ENCODE measurements at places on chromosomes 5 and 9. TPM values are rescaled to one million over a fixed set of nuclear protein-coding genes. Genes with fewer than 3 reads are reported as not detected.

PCDHGA5 gene
- 3.3 TPM for total RNA-seq

CDX1 gene
- 0.29 TPM for total RNA-seq

CCDC69 gene
- total RNA-seq, result 36.0 TPM

SLC36A3 gene
- total RNA-seq, result not detected

SNCAIP gene
- total RNA-seq, result 2.4 TPM

SIGMAR1 gene
- 77.1 TPM for total RNA-seq

PTPN3 gene
- 16.2 TPM for total RNA-seq

LHX3 gene
- not detected for total RNA-seq

DAB2 gene
- 55.2 TPM for total RNA-seq

HTR1A gene
- total RNA-seq, result not detected

IFNA13 gene
- total RNA-seq, result not detected

DNA sequence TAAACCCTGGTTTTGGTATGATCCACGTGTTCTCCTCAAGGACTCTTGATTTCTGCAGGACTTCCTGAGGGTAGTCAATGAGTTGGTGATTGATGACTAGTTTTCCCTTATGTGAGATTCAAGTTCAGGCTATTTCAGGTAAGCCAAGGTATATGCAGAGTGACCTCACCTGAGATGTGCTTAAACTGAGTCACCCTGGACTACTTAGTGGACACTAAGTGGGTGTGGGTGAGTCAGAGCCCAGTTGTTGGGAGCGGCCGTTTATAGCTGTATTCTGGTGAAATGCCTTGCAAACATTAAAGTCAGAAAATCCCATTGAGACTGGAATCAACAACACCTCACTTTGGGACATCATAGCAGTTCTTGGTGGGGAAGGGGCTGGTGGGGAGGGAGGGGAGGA lies 62.9 kb downstream of the SLC28A3 start:
- DNase-seq, result no peak

GRCh38 chr9:113955076-113955752 lies 79.1 kb downstream of the ZNF618 start:
- DNase-seq, result no peak

- no peak for DNase-seq
Measured at GRCh38 chr5:107470295-107470582, 200.5 kb downstream of the EFNA5 start.

- DNase-seq, result peak; percentile 71
Measured at GRCh38 chr9:114487607-114488300, 17.5 kb downstream of the WHRN start.

GRCh38 chr5:8340739-8341344 lies 471.9 kb downstream of the MTRR start:
- DNase-seq, result no peak

DNA sequence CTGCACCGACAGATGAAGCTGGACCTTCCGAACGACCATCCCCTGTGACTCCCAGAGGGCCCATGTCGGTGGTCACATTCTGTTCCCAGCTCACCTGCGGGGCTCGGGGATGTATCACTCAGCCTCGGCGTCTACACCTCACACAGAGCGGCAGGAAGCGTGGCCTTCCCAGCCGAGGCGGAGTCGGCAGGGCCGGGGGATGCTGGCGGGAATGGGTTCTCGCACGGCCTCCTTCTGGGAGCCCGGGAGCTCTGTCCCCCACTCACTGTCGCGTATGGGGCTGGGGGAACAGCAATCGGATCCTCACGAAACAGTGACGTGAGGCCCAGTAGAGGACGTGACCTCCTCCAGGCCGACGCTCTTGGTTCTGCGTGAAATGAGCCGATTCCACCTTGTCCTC lies 20.4 kb downstream of the NACC2 start:
- DNase-seq, result no peak

DNA sequence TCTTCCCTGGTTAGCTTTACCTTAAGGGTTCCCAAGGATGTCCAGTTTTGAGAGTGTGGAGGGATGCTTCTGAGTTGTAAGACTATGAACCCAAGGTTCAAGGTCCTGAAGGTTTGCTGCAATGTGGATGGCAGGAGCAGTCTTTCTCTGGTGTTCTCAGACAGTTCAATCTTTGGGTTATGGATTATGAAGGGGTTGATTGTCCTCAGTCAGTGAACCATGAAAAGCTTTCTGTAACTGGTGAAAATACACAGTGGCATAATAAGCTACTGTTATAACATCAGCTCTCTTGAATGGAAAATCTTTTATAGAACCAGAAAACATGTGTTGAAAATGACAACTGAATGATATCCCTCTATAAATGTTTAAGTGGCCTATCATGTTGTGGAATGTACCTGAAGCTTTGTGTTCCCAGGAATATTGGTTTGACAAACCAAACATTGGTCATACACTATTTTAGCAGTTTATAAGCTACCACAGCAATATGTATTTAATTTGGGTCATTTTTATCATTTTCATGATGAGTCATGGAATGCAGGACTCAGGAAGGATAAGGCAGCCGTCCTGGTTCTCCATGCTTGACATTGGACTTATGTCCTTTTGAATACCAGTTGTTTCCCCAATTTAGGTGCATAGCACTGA lies 1041.8 kb upstream of the ARRDC3 start:
- DNase-seq, result no peak

- no peak for DNase-seq
Measured at GRCh38 chr5:14114615-14115251, 28.4 kb upstream of the TRIO start.

- DNase-seq, result no peak
Measured at GRCh38 chr5:93163010-93163663, 417.9 kb downstream of the NR2F1-AS1 start.

DNA sequence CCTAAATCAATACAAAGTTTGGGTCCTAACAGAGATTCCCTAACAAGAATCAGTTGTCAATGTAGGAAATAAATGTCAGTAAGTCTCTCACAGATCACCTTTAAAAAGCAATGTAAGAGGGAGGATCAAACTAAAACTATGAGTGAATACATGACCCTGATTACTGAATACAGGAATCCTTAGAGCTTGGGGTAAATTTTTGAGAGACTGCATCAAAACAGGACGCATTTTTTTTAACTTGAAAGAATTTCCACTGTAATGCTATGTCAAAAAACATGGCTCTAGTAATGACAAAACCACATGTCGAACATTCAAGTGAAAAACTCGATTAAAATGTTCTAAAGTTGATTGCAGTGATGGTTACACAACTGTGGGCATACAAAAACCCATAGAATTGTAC lies 21.9 kb downstream of the ZDHHC21 start:
- no peak for DNase-seq

- no peak for DNase-seq
Measured at GRCh38 chr9:22650946-22651345, 204.3 kb downstream of the DMRTA1 start.

GRCh38 chr9:105188746-105189145 lies 55.7 kb upstream of the SLC44A1 start:
- no peak for DNase-seq

- DNase-seq, result no peak
Measured at GRCh38 chr5:124371111-124371706, 375.2 kb downstream of the ZNF608 start.

DNA sequence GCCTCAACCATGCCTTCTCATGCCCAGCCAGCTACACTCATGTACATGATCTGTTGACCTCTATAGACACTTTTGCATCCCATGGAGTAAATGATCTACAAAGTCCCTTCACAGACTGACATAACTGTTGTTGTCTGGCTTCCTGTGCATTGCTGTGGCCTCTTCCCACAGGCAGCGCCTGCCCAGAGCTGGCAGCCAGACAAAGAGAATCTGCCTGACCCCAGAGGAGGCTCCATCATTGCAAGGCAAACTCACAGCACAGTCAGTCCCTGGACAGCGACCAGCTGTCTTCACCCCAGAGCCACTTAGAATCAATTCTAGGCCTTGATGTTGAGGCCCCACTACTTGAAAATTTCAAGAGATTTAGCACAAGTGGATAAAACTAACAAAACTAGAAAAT lies 65.5 kb downstream of the INSYN2B start:
- peak; percentile 13 for DNase-seq

Data from mucosa of gallbladder (tissue), 1 donor.